A172 (cell line): ENCODE measurements at places on chromosomes 2 and 18. TPM values are rescaled to one million over a fixed set of nuclear protein-coding genes. Genes with fewer than 3 reads are reported as not detected.
A peak's percentile ranks its signal among the peaks of the same experiment; 100 is the strongest.

DNA sequence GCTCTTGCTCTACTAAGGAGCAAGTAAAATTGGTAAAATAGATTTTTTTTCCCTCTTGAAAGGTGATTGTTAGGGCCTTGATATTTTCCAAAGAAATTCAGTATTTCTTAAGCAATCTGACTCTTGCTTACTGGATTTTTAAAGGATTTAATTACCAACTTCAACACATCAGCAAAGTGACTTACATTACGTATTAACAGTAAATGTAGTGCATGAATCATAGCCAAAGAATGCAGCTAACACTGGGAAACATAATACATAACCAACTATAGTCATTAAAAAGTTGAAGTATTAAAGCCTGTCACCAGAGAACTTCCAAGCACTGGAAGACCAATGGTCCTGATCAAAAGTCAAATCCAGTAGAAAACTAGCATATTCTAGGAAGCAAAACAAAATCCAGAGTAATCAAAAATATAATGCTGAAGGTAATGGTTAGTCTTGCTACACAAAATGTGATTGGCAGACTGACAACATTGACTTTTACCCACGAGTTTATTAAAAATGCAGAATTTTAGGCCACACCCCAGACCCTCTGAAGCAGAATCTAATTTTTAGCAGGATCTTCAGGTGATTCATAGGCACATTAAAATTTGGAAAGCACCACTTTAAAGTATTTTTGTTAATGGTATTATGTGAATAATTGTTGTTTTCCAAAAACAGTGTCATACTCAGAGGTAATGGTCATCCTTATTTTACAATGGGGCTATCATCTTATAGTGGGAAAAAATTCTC is 31.8 kb upstream of the CAVIN2 start:
- peak; percentile 92 for DNase-seq

DNA sequence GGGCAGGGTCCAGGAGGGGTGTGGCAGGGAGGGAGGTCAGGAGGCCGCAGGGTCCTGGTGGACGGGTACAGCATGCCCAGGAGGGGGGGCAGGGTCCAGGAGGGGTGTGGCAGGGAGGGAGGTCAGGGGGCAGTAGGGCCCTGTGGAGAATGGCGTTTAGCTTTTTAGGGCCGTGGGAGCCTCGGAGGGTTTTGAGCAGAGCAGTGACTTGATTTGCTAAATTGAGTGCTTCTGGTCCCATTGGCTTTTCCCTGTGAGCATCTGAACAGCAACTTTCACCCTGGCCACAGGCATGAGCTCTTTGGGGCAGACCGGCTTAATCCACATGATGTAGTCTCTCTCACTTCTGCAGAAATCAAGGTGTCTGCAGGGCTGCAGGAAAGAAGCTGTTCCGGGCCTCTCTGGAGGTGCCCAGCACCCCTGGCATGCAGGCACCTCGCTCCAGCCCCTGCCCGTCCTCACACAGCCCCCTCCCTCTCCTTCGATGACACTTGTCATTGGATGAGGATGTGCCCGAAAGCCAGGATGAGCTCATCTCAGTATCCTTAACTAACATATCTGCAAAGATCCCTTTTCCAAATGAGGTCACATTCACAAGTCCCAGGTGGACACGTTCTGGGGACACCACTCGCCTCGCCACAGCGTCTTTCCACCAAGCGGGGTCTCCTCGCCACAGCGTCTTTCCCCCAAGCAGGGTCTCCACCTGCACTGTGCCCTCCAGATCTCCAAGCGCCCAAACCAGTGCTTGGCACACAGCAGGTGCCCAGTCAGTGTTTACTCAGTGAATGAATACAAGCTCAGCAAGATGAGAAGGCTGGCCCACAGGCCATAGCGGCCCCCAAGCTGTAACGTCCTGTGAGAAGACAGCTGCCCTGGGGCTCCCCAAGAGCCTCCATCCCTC is 94.0 kb downstream of the NDUFA10 start:
- no peak for DNase-seq

DNA sequence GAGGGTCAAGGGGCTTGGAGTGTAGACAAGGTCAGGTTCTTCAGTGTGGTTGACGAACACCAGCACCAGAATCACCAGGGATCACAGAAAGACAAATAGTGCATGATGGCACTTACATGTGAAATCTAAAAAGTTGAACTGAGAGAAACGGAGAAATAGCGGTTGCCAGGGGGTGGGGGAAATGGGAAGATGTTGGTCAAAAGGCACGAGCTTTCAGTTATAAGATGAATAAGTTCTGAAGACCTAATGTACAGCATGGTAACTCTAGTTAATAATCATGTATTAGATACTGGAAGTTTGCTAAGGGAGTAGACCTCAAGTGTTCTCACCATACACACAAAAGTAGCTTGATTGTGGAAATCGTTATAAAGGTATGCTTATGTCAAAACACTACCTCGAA is 43.7 kb upstream of the DARS1 start:
- DNase-seq, result no peak

DNA sequence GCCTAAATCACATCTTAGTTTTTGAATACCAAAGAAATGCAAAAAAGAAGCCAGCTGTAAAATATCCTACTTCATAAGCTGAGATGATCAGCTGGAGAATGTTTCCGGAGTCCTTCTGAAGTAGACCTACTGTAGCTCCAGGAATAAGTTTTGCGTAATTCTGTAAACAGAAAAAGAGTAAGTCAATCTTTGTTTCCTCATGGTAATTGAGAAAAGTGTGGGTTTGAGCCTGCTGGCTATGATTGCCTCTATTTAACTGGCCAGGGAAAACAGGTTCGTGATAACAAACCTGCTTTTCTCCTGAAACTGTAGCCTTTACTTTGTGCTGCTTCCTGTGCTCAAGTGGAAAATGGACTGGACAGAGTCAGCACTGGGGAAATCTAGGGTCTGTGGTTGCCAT is 58.2 kb downstream of the ITGB6 start:
- DNase-seq, result no peak

- DNase-seq, result no peak
These were observed 826 bp downstream of the KCNE4 start for GRCh38 chr2:223052548-223053483.

DNA sequence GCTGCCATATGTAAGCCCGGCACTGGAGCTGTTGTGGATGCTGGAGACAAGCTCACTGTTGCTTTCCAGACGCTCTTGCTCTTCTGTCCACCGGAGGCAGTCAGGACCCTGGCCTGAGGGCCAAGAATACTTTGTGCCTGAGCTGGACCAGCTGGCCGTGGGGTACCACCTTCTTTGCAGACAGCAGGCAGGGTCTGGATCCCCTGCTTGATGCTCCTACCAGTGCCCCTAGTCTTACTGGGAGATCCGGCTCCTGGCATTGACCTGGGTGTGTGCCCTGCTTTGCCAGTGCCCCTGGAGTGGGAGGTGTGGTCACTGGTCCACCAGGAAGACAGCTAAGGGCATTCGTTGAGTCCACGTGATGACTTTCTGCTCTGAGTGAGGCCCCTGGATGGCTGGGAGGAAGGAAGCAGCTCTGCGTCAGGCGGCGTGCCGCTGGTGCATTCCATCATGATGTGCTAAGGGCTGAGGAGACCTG is 59.3 kb downstream of the LRRFIP1 start:
- no peak for DNase-seq

- DNase-seq, result peak; percentile 18
These were observed 208.3 kb upstream of the FANCL start for GRCh38 chr2:58449286-58450010.

DNA sequence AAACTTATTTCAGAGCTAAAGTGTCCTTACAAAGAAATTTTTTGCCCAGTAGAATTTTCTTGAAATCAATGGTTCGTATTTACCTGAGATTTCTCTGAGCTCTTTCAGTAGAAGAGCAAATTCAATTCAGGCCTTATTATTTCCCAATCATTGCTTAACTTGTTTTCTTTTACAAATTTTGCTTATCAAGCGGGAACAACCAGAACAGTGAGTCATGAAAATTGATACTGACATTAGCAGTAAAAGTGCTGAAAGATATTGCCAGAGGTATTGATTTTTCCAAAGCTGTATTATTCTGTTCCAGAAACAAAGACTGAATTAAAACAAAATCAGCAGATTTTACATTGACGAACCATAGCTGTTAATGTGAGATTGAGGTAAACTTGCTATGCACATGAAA is 10.1 kb upstream of the RIOK3 start:
- no peak for DNase-seq

DNA sequence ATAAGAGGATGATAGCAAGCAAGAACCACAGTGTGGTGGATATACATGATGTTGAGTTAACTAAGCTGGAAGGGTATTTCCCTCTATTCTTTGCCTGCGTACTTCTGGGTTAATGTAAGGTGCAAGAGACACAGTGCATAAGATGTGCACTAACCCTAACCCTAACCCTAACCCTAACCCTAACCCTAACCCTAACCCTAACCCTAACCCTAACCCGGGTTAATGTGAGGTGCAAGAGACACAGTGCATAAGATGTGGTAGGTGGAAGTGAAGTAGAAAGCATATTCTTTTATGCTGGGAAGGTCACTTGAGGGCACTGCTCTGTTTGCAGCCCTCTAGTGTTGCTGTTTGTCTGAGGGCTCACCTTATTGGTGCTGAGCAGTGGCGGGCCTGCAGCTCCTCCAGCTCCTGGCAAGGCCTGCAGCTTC is 181.5 kb upstream of the ITGA4 start:
- DNase-seq, result no peak

DNA sequence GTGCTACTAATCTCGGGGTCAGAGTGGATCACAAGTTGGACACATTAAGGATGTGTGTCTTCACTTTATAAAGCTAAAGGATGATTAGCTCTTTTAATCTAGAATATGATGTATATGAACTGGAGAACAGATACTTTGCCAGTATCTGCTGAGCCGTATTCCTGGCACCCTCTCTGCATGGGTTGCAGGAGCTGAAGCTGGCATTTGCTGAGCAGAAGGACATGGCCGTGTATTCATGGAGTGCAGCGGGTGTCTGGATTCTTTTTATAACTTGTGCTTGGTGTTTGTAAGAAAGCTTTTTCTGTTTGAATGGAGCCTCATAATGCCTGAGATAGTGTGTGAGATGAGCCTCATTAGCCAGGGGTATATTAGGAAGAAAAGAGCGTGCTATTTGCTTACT is 103.9 kb upstream of the MCFD2 start:
- no peak for DNase-seq

DNA sequence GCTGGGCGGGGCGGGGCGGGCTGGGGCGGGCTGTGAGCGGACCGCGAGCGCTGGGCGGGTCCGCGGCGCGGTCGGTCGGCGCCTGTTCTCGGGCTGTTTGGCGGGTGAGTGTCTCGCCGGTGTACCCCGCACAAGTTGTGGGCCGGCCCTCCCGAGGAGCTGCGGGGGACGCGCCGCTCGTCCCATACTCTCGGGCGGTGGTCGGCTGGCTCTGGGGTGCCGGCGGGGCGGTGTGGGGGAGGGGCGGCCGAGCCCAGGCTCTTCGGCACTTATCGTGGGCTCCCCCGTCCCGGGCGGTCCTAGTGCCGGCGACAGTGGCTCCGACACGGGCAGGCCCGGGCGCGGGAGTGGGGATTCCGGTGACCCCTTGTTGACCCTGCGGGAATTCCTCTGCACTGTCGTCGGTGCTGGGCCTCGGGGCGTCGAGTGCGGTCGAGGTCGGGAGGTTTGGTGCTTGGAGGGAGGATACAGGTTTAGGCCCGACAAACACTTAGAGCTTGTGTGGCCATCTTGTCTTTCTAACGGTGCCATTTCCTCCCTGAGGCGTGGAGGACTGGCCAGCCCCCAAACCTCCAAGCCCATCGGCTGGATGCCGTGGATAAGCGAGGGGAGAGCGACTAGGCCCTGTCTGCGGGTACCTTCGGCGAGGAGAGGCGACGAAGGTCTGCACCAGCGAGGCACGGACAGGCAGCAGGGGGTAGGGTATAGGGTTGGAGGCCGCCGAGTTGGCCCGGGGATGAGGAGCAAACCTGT is at the start of gene SEPTIN2:
TSS of gene SEPTIN2 (plus strand) at position 47 of the 753 bp plus-strand sequence. CDS start 8,308 bp downstream, outside the sequence.
- peak; percentile 52 for DNase-seq

- DNase-seq, result no peak
These were observed 173.0 kb downstream of the SMAD7 start for GRCh38 chr18:48777744-48778116.

- no peak for DNase-seq
These were observed 87.2 kb downstream of the PPP1R1C start for GRCh38 chr2:182072861-182073260.

DNA sequence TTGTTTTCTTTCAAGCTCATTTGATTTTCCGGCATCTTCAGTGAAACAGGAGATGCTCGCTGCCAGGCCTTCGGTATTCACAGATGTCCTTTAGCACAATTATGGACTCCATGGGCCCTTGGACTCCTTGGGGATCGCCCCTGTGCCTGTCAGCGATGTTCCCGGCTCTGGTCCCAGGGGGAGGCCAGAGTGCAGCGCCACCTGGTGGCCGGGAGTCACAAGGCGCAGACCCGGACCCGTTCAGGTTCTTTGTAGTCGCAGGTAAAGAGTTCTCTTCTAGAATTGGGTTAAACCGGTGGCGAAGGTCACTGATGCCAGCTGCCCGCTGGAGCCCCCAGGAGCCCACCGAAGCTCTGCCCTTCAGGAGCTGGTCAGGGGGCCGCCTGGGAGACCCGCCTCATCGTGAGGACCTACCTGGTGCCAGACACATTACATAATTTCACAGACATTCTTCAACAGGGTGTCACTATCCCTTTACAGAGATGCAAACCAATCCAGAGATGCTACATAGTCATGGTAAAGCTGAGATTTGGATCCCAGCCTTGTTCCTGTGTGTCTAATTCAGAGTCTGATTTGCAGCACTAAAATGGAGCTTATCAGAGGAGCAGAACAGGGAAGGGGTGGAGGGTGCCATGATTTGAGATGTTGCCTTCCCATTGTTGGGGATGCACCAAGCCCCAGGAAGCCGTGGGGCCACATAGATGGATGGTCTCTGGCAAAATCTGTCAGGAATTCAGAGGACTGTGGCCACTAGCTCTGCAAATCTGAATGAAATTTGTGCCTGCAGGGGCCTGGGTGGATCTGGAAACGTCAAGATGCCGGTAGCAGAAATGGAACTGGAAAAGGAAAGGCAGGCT is 6.0 kb upstream of the INPP5D start:
- no peak for DNase-seq

DNA sequence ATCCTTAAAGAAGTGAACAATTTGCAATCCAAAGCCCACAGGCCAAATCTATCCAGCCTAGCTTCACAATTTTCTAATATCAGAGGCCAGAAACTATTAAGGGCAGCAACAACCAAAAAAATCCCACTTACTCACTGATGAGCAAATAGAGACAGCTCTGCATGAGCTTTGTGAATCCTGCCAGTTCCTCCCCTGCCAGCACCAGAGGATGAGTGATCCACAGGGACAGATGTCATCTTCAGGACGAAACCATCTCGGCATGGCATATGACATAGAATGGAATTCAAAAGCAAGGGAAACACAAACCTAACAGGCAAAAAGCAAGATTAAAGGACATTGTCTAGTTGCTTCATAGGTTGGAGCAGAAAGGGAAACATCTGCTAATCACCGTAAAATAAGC is 2.2 kb upstream of the DSC2 start:
- DNase-seq, result no peak

- peak; percentile 7 for DNase-seq
These were observed 257.1 kb downstream of the MYO3B start for GRCh38 chr2:170434900-170435621.

Gene ALPG
- total RNA-seq, result 0.12 TPM in 1 of 2 replicates, not detected in the other

Gene CCDC150
- total RNA-seq, result 4.4 and 6.9 TPM in 2 replicates

Gene DLX2
- total RNA-seq, result 0.64 and 0.81 TPM in 2 replicates

Gene MATN3
- total RNA-seq, result 13.4 and 16.1 TPM in 2 replicates

Gene CRYBA2
- not detected in 2 replicates for total RNA-seq

Gene CAVIN2
- 136 and 177 TPM in 2 replicates for total RNA-seq

Gene ACVR1C
- not detected in 2 replicates for total RNA-seq

Gene STARD6
- 0.26 TPM in 1 of 2 replicates, not detected in the other for total RNA-seq

Gene CCDC178
- total RNA-seq, result not detected in 2 replicates

Gene FOXI3
- total RNA-seq, result not detected in 2 replicates
